ENCODE measurements at places on chromosomes 7 and 10.

GRCh38 chr10:93554760-93555432 is 11.6 kb upstream of the FFAR4 start:
- DNase-seq: peak; percentile 62

GRCh38 chr7:129210989-129211312 is 13.9 kb upstream of the AHCYL2 start:
- DNase-seq: no peak

GRCh38 chr10:11729790-11730315 is 12.3 kb upstream of the ECHDC3 start:
- no peak for DNase-seq

DNA sequence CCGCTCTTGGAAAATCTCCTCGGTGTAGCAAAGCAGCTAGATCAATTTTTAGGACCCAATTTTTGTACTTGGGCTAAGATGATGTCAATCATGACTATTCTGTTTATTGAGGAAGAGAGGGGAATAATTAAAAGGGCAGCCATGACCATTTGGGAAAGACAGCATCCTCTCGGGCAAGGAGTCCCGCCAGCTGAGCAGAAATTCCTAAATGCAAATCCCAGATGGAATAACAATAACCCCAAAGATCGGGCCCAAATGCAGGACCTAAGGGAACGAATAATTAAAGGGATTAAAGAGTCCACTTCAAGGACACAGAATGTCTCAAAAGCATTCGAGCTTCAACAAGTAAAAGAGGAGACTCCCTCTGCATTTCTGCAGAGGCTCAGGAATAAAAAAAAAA is 18.7 kb downstream of the COL17A1 start:
- DNase-seq: no peak

DNA sequence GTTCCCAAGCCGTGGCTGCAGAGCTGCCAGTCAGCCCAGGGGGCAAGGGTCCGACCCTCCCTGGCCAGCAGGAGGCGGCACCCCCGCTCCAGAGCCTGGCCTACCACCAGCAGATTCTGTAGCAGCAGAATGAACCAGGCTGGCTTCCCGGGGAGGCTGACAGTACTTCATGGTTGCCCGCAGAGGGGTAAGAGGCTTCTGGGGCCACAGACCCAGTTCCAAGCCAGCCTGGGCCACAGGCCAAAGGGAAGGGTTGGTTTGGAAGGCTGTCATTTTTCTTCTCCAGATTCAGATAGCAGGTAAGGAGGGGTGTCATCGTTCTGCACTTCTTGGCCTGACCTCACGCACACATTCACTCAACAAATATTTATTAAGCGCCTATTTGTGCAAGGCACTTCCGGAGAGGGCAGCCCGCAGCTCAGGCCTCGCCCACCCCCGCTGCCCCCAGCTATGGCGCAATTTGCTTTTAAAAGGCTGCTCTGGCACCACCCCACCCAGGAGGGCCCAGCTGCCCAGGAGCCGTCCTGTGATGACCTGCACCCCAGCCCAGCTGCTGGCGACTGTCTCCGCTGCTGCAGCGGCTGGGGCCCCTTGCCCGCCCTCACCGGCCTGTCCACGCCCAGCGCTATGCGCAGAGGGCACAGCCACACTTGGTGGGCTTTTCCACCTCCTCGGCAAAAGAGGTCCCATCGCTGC is 168.5 kb downstream of the LCOR start:
- no peak for DNase-seq

DNA sequence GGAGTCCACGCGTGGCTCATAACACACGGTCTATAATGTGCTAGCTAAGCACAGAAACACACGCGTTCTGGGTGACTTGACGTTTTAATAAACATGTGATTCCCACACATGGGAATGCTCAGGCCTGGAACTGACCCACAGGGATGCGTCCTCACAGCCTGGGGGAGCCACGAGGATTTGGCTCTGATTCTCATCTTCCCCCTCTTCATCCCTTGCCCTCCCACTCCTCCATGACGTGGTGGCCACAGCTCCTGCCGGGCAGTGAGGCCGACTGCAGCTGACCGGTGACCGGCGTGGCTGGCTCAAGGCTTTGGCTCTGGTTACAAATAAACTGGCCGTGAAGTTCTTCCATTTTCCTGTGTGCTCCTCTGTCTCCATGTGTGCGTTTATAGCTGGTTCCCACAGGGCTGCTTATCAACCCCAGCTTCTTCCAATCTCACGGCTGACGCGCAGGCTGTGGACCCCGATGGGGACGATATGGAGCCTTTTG is 40.9 kb upstream of the KLF6 start:
- no peak for DNase-seq

- no peak for DNase-seq
These were observed 38.7 kb downstream of the RGS10 start for GRCh38 chr10:119503821-119504220.

DNA sequence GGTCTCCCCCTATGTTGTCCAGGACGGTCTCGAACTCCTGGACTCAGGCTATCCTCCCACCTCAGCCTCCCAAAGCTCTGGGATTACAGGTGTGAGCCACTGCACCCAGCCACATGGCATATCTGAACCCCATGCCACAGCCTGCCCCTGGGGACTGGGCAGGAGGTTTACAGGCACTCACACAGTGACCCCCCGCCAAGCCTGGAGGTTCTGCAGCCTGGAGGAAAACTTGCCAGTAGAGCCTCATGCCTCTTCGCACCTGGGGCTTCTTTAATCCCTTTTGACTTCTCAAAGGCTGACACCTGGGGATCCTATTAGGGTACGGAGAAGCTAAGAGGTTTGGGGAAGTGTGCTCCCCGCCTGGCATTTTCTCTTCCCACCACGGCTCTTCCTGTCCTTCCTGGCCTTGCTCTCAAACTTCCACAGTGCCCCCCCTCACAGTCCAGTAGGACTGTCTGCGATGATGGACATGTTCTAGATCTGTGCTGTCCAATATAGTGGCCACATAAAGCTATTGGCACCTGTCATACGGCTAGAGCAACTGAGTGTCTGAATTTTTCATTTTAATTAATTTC is 11.4 kb upstream of the KCP start:
- DNase-seq: no peak

DNA sequence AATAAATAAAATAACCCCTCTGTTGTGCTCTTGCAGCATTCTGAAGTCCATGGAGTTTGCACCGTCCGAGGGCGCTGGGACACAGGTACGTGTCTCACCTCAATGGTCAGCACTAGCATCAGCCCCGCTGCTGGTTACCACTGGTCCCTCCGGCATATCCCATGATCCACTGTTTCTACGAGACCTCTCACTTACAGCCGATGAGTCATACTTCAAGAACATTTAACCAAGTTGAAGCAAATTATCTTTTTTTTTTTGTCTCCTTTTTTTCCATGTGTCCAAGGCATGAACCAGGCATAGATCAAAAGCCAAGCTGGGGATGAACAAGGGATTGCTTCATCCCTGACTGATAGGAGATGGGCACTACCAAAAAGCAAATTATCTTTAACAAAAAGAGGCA is 92.9 kb upstream of the SH2B2 start:
- no peak for DNase-seq

- DNase-seq: no peak
These were observed 121.1 kb downstream of the GPR85 start for GRCh38 chr7:112965506-112965905.

DNA sequence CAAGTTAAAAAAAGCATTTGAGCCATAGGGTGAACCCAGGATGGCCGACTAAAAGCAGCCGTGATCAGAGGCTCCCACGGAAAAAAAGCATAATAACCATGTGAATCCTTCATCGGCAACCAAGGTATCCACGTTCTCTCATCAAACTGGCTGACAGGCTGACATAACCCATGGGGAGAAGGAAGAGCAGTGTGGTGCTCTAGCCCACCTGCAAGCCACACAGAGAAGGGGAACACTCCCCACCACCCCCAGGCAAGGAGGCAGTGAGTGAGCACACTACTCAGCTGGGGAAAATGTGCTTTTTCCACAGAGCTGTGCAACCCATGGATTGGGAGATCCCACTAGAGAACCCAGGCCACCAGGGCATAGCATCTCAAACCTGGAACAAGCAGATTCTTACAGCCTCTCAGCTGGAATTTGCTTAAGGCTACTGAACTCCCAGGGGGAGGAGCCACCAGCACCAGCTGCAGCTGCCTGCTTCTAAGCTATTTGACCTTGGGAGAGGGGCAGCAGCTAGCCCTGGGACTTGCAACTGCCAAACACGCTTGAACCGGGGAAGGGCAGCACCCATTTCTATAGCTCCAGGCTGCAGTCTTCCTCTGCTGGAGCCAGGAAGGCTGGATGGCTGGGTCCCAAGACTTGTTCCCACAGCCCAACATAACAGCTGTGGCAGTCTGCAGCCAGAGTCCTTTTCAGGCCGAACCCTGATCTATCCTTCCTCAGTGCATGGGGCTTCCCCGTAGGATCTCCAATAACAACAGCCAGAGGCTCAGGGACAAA is 178.2 kb upstream of the NRG3 start:
- DNase-seq: no peak

Measured in RPMI8226 (cell line).